SK-N-MC (cell line): ENCODE measurements at places on chromosomes 1 and 21.

DNA sequence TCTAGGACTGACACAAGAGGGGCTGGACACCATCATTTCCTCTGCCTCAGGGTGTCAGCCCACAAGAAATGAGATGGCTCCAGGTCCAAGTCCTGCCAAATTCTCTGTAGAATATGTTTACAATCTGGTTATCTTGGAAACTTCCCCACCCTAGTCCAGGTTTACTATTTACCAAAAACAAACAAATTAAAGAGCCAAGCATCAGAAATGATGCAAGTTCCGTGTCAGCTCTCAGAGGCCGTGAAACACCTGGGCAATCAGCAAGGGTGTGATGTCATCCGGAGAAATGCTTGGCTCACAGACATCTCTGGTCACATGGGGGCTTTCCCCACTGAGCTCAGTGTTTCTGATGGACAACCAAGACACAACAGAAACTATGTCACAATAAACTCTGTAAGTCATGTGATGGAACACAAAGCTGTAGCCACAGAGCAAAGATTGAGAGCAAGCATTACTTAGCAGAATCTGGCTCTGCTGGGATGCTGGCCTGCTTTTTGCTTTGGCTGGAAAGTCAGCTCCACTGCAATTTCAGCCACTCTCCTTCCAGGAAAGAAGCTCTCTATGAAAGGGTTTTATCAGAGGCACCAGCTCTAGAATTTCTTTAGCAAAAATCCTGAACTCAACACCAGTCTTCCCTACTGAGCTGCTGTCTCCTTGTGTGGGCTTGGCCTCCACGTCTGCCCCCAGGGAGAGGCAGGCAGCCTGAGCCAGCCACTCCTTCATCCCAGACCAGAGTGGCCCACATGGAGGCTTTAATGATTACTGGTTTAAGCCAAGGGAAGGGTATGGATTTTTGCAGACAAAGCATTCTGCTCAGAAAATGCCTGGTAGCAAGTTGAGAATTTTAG lies 55.9 kb downstream of the NENF start:
- no peak for DNase-seq

- no peak for DNase-seq
Observed at GRCh38 chr1:167587872-167588271, 34.3 kb upstream of the CREG1 start.

DNA sequence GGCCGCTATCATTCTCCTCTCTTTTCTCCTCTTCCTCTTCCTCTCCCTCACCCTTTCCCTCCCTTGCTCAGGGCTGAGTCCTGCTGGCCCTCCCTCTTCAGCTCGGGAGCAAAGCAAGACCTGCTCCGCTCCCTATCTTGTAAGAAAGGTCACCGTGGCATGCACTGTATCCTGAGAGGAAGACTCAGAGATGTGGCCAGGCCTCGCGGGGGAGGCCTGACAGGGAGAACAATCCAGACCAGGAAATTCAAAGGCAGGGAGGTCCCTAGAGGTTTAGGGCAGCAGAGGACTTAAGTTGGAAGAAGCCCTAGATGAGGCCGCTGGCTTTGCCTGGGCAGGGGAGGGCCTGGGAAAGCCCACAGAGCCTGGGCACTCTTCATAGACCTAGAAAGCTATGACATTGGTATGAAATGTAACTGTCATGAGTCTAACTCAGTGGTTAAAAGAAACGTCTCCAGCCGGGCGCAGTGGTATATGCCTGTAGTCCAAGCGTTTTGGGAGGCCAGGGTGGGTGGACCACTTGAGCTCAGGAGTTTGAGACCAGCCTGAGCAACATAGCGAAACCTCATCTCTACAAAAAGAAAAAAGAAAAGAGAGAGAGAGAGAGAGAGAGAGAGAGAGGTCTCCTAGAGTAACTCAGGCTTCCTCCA lies 14.6 kb upstream of the PTAFR start:
- DNase-seq, result no peak

DNA sequence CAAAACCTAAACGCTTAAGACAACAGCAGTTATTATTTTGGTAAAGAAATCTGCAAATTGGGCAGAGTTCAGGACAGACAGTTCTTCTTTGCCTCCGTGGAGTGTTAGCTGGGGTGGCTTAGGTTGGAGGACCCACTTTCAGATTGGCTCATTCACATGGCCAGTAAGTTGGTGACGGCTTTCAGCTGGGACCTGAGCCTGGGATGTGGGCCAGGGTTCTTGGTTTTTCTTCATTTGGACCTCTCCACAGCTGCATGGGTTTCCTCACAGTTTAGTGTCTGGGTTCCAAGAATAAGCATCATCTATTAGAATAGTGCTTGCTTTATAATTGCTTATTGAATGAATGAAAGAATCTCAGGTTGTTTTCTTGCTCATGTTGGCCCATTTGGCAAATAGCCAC lies 72.2 kb downstream of the ATF6 start:
- no peak for DNase-seq

DNA sequence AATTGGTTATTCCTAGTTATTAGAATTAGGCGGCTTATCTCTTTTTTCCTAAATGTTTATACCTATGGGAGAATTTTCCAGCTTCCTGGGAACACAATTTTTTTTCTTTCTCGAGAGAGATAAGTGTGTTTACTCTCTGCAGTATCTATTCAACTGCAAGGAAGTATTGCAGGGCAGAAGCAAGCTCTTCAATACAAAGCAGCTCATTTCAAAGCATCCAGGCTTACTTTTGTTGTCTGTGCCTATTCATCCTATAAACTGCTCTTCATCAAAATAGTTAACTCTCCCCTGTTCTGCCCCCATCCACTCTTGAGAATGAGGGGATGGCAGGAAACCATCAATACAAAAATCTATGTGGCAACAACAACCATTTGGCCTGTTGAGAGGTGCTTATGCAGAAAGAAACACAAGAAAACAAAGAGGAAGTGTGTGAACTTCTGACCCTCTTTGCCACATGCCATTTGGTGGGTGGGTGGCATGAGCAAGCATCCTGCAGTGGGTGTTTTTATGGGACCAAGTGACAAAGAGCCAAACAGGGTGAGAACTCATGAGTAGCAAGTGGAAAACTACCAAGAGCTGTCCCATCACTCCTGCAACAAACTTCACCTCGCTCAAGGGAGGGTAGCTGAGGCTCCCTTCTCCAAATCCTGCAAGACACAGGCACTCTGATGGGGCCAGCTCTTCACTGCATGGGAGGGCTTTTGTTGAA lies 50.6 kb upstream of the MRPS6 start:
- DNase-seq, result no peak

DNA sequence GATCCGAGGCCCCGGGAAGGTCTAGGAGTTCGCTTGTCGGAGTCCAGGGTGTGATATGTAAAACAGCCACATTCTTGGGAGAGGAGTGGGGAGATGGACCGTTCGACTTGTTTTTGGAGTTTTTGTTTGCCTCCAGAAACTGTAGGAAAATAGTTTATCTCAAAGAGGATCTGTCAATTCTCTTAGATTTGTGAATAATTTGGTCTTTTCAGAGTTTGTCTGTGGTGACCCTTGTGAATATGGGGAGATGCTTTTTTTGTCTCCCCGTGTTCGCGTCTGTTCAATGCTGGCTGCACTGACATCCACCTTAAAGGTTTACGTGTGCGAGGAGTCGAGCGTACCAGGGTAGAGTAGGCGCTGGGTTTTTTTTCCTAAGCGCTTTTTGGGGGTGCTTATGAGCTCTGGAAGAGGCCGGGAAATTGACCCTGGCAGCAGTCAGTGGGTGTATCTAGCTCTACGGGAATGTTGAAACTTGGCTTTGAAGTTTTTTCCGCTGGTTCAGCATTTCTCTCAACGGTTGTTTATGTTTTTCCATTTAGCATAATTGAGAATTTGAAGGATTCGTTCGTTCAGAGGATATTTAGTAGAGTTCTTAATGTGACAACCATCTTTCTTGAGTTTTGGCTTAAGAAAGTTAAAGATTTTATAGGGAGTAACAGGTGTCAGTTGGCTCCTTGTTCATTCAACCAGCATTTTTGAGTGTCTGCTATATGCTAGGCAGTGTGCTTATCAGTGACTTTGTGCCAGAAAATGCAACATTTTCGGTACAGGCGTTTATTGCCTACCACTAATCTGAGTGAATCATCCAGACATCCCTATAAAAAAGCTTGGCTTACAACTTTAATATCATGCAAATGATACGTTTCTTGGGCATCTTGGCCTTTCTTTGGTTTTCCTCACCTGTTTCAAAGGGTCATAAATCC lies 1.2 kb downstream of the SZRD1 start:
- DNase-seq, result no peak

- DNase-seq, result no peak
Observed at GRCh38 chr21:42581993-42582786, 68.5 kb downstream of the SLC37A1 start.

DNA sequence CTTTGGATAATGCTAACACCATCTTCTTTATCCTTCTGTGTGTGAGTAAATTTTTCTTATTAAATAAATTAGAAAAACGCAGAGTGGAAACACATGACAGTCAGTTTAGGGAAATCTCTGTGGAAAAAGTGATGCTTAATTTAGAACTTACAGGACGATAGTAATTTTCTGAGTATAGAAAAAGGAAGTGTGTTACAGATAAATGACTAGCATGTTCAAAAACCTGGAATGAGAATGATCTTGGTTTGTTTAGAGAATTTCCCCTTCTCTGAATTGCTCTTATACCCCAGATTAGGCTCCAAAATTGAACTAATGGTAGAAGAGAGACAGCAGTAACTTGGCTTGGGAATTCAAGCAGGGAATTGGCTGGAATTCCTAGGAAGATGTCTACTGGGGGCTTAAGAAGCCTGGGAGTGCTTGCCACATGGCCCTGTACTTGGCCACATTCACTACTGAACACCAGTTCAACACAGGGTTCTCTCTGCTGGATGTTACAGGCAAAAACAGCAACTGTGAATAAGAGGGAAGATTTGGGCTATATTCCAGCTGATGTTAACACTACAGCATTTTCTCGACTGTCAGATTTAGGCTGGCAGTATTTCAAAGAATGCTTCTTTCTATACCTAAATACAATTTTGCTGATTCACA lies 1004.2 kb downstream of the TTLL7 start:
- no peak for DNase-seq

DNA sequence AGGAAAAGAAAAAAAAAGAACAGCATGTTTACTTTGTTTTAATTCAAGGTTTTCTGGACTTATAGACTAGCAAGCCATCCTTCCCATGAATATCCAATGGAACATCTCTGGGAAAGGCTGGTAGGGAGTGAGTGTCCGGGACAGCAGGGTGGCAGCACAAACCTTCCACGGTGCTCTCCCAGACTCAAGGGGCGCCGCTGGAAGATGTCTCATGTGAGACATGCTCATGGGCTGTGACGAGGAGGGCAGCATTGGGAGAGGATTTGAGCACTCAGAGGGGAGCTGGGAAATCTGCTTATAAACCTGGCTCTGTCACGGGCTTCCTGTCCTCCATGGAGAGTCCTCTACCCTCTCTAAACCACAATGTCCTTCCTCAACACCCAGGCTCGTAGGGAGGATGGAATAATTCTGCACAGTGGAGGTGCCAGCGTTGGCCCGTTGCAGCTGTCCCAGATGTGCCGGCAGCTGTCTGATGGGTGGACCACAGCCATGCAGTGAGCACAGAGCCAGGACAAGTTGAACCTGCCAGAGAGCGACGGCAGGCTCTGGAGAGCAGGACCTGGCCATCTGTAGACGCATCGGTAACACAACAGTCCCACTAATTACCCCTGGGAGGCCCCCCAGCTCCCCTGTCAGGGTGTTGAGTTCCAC lies 100.1 kb upstream of the IGSF21 start:
- DNase-seq, result no peak

DNA sequence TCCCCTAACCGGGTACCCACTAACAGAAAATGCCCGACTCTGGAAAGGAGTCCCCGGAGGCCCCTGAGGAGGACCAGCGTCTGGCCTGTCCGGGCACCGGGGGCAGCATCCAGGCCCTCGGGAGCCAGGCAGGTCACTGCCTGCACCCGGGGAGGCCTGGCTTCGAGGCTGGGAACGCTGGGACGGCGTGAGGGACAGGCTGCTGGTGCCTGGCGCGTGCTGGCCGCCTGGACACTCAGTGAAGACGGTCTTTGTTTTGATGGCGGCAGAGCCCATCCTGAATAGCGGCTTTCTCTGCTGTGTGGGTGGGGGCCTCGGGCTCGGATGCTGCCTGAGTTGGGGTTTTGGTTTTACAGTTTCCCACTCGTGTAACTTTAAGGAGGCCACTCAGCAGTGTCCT lies 37.6 kb downstream of the PRKCZ start:
- DNase-seq, result no peak

- DNase-seq, result no peak
Observed at GRCh38 chr1:35929730-35930592, 944 bp upstream of the AGO3 start.
